Hepatic stellate cell (primary cell): ENCODE measurements at places on chromosomes 1 and 21.

GRCh38 chr1:1892079-1892762 is 1.3 kb upstream of the GNB1 start:
- DNase-seq, result no peak

DNA sequence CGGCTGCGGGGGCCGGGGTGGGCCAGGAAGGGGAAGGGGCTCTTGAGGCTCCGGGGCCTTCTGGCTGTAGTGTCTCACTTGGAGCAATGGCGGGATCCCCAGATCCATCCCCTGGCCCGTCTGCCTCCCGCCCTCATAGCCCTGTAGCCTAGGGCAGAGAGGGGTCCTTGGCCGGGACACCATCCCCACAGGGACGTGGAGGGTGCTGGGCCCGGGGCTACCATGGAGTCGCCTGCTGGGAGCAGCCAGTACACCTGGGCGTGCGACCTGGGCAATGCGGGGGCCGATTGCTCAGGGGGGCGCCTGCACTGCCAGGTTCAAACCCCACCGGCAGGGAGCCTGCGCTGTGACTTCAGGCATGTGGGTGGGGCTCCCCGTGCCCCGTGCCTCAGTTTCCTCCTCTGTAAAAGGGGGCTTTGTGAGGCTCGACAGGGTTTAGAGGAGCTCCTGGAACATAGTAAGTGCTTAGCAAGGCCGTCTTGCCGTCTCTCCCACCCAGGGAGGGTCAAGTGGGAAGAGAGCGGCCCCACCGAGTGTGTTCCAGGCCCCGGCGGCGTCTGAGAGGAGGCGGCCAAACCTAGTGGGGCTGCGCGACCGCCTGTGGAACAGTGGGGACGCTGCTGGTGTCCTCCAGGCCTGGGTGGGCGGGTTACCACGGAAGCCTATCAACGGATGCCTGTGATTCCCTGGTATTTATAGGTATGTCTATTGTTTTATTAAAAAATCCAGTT is 20.8 kb downstream of the PRKCZ start:
- no peak for DNase-seq

DNA sequence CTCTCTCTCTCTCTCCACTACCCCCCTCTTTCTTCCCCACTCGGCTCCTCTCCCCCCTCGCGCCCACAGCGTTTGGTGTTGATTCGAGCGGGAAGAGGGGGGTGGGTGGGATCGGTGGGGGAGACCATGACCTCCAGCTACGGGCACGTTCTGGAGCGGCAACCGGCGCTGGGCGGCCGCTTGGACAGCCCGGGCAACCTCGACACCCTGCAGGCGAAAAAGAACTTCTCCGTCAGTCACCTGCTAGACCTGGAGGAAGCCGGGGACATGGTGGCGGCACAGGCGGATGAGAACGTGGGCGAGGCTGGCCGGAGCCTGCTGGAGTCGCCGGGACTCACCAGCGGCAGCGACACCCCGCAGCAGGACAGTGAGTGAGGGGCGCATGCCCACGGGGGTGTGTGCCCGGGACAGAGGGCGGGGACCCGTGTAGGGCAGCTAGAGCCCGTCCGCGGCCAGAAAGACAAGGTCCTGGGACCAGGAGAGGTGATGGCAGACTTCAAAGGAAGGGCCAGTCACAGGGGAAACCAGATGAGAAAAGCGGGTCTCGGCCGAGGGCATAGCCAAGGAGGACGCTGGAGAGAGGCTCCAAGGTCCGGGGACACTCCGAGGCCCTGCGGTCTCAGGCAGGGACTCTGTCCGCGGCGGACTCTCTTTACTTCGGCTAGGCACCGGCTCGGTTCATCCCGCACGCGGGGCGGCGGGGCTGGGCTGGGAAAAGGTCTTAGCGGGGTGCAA is at the start of gene PRRX1:
PRRX1 (plus strand) TSS at position 39 of the 735 bp plus-strand sequence; CDS start at position 127, 88 bp downstream.
- peak; percentile 59 for DNase-seq

DNA sequence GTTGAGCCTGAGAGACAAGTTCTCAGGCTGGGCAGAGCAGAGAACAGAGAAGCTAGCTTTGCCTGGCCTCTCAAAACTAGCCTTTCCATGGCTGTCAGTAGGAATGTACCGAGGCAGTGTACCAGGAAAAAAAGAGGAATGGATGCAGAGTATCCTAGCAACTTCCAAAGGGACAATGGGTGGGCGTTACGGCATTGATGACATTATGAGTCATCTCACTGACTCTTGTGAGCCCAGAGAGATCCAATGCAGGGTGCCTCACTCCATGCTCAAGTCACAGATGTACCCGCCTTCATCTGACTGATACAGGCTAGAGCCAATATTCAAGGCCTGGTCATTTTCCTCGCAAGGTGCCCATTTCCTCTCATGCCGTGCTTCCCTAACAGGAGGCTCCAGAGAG is 51.4 kb upstream of the C8B start:
- DNase-seq, result no peak

DNA sequence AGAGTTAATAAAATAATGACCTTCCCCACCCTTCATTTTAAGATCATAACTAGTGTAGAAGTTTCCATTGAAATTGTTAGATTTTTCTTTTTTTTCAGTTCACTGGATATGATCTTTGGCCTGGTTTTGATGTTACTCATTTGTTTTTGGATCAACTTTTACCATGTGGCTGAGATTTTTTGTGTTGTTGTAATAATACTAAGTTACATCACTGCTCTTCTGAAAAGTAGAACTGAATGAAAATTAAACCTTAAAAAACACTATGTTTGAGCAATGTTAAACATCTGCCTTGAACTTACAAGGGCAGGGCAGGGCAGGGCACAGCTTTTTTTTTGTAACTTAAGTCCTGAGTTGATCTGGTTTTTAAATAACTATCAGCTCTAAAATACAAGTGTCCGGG is 204.8 kb upstream of the ADAMTS5 start:
- DNase-seq, result peak; percentile 16
